Eye (tissue), 1 donor: ENCODE measurements at places on chromosomes 11 and 22.
A peak's percentile ranks its signal among the peaks of the same experiment; 100 is the strongest.

GRCh38 chr11:44387415-44387814 lies 77.5 kb upstream of the ALX4 start:
- DNase-seq, result no peak

- no peak for DNase-seq
These were observed 32.3 kb downstream of the TRIM29 start for GRCh38 chr11:120105576-120105975.

- DNase-seq, result no peak
These were observed 125.6 kb downstream of the TRPC6 start for GRCh38 chr11:101458161-101458560.

- no peak for DNase-seq
These were observed 18.1 kb downstream of the SLC6A5 start for GRCh38 chr11:20617346-20618005.

DNA sequence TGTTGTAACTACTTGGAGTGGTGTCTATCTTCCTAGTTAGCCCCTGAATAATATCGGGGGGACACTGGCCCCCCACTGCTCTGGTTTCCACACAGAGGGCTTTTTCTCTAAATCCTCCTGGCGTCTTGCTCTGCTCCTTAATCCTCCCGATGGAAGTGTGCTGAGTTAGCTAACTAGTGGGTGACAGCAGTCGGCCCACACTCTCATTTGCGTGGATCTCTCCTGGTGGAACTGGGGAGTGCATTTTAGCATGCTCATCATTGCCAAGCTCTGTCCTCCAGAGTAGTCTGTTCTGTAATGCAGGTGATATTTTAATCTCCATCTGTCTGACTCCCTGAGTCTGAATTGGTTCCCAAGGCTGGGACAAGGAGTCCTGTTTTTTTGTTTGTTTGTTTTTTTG lies 46.1 kb upstream of the RASSF10 start:
- no peak for DNase-seq

DNA sequence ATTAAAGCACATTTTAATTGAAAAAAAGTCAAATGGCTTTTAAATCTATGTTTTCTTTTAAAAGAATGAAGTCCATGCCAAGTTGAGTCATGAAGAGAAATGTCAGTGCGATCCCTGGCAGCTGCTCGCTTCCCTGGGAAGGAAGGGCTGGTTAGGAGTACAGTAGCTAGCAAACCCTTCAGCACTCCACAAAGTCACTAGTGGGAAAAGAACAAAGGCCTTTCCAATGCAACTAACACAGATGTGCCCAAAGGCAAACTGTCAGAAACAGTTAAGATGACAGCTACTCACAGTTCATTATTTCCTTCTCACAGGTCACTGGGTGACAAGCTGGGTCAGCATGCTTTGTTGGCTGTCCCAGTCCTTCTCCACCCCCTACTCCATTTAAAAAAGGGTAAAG lies 308.7 kb downstream of the DCDC1 start:
- DNase-seq, result peak; percentile 98

- DNase-seq, result no peak
These were observed 80.1 kb downstream of the PRMT3 start for GRCh38 chr11:20467487-20468185.

- no peak for DNase-seq
These were observed 48.6 kb downstream of the SESN3 start for GRCh38 chr11:95182397-95182796.

- DNase-seq, result no peak
These were observed 121.5 kb downstream of the CCDC34 start for GRCh38 chr11:27241311-27242122.

- no peak for DNase-seq
These were observed 23.0 kb downstream of the KCNE3 start for GRCh38 chr11:74444173-74444826.

- peak; percentile 35 for DNase-seq
These were observed 1584.3 kb upstream of the RAG2 start for GRCh38 chr11:38182126-38182866.

DNA sequence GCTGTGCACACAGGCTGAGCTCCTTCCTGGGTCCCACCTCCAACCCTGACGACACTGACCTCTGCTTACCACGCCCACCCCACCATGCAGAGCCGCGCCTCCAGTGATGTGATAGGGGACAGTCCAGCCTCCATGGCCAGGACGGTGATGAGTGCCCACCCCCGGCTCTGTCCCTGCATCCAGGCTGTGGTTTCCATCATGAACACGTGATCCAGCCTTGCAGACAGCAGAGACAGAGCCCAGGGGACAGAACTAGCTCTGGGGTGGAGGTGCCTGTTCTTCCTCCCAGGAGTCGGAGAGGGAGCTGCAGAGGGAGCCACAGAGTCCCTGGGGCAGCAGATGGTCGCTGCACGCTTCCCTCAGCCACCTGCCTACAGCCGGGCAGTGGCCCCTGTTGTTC lies 42.6 kb upstream of the IGSF9B start:
- DNase-seq, result no peak
